Osteoblast (primary cell): ENCODE measurements at places on chromosomes 6 and 20.

DNA sequence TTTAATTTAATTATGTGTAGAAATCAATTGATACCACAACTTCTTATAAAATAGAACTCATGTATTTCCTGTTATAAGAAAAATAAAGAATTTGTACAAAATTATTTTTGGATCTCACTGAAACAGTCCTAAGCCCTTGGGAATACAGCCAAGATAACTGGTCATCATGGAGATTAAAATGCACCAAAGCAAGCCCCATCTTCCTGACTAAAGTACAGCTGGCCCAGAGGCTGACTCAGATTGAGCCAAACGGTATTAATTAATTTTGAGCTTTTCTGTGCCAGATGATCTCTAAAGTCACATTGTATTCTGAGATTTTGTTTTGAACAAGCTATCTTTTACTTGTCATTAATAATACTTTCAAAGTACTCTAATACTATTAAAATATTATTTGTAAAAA, 978.5 kb downstream of the TBC1D32 start:
- DNase-seq, result no peak

DNA sequence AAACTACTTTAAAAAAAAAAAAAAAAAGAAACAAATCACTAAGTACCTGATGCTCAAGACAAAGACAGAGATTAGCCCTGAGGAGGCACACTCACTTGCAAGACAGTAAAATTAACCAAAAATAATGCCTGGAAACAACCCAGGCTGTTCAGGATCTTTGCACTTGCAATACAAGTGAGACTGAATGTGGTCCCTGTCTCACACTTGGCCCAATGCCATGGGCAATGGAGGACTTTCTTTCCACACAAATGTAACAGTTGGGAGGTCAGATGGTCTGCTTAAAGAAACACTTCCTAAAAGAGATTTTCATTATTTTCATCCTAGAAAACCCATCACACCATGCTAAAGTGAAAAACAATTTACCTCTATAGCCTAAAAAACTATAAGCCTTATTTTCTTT, 16.2 kb downstream of the STAU1 start:
- no peak for DNase-seq

DNA sequence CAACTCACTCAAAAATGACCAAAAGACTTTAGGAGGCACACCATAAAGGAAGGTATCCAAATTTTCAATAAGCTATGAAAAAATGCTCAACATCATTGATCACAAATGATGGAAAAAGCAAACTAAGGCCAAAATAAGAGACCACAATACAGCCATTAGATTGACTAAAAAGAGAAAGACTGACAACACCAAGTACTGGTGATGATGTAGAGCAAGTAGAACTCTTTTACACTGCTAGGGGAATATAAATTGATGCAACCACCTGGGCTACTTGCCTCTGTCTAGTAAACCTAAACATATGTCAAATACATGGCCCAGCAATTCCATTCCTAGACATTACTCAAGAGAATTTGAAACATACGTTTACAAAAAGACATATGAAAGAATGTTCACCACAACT, 148.6 kb downstream of the GRM4 start:
- DNase-seq, result no peak

DNA sequence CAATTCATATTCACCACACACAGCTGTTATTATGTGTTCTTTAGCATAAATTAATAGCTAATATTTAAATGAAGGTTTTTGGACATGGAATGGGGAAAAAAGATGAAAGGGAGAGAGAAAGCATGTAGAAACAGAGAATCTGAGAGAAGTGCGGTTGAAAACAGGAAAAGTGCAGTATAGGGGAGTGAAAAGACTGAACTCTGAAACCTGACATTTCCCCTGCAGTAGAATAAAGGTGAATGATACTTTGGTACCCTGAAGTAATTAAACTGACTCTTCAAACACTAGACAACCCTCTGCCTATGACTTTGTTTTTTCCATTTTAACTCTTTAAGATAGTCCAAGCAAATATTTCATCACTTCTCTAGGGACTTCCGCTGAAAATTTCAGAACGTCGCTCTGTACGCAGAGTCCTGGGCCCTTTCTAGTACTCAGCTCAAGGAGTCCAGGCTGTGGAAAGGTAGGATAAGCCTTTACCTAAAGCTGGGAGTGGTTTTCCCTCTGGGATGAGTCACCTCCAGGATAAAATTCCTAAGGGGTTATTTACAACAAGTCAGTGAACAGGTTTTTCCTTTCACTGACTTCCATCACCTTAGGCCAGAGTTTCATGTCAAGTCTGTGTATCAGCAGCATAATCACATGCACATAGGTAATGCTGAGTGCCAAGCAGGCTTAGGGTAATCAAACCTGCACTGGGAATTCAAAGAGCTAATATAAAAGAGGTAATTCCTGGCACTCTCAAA, 614.5 kb downstream of the PKHD1 start:
- DNase-seq, result no peak

- no peak for DNase-seq
These were observed 163.0 kb downstream of the ARID1B start for GRCh38 chr6:156940221-156940620.

- no peak for DNase-seq
These were observed 36.4 kb downstream of the XRN2 start for GRCh38 chr20:21339499-21339898.

DNA sequence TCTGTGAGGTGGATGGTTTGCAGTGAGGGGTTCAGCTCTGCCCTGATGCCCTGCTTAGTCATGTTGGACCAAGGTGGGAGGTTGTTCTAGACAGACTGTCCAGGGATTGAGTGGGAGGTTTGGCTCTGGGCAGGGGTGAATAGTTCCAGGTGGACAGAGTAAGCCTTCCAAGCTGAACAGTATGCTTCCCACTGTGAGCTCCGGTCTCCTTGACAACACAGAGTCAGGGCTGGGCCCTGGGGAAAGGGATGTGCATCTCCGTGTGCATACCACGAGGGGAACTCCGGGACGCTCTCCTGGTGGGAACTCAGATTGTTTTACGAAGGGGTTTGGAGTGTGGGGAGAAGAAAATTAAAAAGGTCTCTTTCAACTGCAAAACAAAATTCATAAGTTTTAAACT, 174.7 kb downstream of the DHX35 start:
- DNase-seq, result no peak

DNA sequence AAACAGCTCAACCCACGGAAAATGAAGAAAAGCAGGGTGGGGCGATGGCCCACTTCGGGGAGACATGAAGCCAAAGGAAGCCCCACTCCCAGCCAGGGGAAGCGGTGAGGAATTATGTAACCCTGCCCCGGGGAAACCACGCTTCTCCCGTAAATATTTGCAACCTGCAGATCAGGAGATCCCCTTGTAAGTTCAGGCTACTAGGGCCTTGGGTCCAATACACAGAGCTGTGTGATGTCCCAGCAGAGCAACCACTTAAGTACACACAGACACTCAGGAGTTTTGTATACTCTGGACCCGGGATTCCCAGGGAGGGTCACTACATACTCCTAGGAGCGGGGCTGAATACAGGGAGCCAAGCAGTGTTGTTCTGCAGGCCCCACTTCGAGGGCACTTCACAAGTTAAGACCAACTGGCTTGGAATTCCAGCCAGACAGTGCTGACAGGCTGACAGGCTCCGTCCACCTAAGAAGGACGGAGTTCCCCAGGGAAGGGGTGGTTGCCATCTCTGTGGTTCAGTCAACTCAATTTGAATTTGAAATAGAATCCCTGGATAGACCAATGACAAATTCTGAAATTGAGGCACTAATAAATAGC, 301.4 kb upstream of the THEMIS start:
- peak; percentile 9 for DNase-seq

DNA sequence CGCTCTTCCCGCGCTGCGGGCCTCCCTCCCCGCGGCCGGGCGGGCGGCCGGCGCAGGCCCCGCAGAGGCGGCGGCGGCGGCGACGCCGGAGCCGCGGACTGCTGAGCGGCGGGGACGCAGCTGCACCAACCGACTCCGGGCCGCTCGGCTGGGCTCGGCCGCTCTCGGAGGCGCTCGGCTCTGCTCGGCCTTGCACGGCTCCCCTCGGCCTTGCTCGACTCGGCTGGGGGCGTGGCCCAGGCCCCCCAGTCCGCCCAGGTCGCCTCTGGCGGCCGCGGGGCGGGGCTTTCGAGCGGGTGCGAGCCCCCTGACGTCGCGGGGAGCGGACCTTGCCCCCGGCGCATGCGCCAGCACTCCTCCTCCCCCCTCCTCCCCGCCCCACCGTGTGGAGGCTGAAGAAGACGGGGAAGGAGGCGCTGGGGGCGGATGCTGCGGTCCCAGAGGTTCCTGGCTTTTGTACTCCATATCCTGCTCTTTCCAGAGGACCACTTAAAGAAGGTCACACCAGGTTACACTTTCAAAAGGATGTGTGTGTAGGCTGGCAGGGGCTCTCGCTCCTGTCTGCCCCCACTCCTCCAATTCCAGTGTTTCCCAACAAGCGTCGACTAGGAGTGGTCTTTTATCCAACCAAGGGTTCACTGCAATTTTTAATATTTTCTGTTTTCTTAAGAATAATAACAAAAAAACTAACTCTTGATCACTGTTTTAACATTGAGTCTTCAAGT, at the start of gene ZHX3:
Gene ZHX3 (minus strand): TSS at position 186 of the 725 bp plus-strand sequence. CDS start 112,815 bp downstream, outside the sequence.
- DNase-seq, result peak; percentile 99

- no peak for DNase-seq
These were observed 73.3 kb upstream of the CD93 start for GRCh38 chr20:23159256-23159946.

- no peak for DNase-seq
These were observed 19.6 kb upstream of the FNDC1 start for GRCh38 chr6:159149641-159150040.

DNA sequence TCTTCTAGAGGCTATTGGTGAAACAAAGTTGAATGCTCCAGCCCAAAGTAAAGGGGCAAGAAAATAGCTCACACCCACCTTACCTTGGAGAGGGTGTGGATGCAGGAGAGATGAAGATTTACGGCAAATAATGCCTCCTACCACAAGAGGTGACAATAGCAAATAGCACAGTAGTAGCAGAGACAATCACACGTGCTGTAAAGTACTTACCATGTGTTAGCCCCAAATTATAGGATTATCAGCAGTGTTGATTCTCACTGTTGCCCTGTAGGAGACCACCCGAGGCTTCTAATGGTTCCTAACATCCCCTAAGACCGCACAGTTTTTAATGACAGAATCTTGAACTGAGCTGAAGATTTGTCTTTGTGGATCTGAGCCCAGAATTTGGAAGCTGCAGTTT, 94.8 kb upstream of the FOXA2 start:
- no peak for DNase-seq

DNA sequence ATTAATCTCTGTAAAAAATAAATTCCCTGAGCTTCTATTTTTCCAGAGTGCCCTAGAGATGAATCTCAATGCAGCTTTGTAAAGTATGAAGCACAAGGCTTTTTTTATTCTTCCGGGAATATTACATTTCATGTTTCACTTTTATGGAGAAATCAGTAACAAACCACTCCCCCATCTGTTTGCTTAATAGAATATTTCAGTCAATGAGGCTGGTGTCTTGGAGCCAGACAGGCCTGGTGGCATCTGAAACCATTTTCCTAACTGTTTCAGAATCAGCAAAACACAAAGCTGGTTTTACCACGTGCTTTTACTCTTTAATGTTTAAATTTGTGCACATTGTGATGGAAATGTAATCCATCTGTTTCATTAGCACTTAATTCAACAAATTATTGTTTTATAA, 400.8 kb upstream of the HSF2 start:
- DNase-seq, result no peak

DNA sequence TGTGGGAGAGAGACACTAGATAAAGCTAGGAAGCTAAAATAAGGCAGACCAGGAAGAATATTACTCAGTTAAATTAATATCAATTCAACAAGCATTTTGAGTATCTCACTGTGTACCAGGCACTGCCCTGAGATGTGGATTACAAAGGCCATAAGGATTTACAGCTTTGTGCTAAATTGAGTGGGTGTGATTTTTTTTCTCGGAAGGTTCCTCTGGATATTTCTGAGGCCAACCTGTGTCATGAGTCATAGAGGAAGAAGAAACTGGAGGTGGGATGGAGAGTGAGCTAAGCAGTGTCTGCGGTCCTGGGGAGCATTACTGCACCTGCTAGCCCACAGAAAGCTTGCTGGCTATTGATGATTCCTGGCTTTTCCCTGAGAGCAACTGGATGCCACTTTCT, 135.2 kb downstream of the RFPL4B start:
- no peak for DNase-seq

- DNase-seq, result no peak
These were observed 7.8 kb upstream of the GFOD1 start for GRCh38 chr6:13495112-13495776.

DNA sequence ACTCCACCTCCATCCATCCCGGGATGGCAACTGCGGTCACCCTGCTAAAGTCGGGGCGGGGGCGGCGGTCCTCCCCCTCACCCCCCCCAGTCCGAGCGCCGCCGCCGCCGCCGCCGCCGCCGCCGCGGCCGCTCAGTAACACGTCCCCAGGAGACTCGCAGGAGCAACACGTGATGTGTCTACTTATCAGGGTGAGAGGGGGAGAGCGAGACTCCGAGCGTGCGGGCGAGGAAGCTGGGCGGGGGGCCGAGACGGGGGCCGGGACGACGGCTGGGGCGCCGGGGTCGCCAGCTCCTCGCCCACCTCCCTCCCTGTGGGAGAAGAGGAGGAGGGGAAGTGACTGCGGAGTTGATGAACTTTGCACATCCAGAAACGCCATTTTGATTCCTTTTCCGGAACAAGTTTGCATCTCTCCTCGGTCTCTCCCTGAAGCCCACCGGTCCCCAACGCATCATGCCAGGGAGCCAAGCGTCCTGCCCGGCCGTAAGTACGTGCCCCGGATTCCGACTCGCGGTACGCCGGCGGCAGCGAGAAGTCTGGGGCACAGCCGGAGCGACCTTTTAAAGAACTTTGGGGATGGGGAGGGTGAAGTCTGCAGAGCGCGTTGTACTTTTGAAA, at the start of gene RREB1:
Gene RREB1 (plus strand): TSS at position 384 of the 618 bp plus-strand sequence. CDS start 73,951 bp downstream, outside the sequence.
- DNase-seq, result peak; percentile 99

DNA sequence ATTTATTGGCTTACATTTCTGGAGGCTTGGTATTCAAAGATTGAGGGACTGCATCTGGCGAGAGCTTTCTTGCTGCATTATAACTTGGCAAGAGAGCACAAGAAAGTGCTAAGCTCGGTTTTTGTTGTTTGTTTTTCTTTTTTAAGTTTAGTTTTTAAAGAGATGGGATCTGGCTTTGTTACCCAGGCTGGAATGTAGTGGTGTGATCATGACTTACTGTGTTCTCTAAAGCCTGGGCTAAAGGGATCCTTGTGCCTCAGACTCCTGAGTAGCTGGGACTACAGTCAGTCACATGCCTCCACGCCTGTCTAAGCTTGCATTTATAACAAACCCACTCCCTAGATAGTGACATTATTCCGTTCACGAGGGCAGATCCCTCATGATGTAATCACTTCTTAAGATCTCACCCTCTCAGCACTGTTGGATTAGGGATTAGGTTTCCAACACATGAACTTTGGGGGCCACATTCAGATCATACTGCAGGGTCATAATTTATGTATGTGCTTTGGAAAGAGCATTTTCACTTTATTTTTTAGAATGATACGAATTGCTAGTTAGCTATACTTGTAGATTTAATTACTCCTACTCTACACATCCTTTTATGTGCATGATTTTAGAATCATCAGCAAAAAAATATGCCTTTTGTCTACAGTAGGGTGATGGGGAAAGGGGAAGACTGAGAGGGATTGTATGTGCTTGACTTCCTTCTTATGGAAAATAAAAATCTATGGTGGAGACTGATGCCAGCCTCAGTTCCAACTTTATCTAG, 167.8 kb downstream of the JARID2 start:
- DNase-seq, result peak; percentile 94
